ENCODE measurements at places on chromosomes 5 and 9.

DNA sequence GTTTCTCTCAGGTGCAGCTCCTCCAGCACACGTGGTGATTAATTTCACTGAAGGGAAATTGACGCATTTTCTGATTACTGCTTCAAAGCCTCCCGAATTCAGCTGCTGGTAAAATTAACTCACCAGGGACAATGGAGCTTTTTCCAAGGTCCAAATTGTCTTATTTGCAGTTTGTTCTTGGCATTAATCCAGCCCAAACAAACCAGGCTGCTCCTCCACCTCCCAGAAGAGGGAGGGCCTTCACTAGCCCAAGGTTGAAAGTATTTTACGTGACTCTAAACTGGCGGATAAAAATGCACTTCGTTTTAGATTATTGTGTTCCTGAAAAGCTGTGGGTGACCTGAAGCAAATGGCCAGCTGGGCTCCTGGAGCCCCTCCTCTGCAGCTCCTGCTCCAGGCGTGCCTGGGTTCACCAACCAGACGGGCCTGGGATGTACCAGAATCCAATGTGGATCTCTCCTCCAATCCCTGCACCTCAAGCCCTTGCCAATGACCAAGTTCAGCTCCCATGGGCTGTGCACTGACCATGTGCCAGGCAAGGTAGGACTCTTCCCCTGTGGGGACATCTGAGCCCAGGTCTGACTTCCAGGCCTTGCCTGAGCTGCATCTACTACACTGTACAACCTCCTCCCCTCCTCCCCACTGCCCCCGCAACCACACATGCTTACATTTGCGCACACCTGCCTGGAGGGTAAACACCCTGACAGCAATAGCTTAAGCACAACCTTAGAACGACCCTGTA lies 193.4 kb downstream of the CDK5RAP2 start:
- DNase-seq = peak; percentile 58

DNA sequence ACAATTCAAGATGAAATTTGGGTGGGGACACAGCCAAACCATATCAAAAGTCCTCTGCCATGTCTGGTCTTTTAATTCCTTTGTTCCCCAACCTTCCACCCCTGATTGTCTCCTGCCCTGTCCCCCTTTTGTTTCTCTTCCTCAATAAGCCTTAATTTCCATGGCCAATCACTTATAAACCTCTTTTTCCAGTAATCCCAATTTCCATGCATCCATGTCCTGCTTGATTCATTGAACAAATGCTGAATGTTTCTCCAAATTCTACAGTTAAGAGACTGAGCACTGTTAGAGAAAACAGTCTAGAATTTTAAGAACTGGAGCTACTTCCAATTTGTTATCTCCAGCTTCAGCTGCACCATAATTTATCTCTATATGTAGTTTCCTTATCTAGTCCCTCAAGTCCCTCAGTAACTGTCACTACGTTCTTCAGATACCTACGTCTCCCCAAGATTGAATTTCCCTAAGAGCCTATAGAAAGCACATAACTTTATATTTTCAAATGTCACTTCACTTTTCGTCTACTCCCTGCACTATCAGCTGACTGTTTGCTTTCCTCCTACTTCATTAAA lies 34.2 kb downstream of the TARS1 start:
- DNase-seq = no peak

DNA sequence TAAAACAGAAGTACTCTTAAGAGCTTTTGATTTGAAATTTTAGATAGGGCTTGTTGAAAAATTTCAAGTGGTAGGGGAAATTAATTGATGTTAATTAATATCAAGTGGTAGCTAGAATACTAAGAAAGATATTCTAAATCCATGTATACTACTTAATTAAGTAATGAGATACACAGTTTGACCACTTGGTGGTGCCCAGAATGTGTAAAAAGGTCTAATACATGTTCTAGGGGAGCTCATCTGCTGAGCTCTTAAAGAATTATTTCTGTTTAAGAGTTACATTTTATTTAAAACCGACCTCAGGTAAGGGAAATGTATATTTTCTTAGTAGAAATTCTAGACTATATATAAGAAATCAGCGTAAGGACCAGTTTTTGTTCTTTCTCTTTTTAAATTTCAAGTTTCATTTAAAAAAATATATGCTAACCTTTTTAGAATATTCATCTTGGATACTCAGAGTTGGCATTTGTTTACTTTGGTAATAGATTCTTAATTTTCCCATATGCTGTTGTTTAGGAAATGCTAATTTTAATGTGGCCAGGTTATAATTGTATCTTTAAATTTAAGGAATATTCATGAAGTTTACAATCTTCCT lies 61.5 kb downstream of the LNPEP start:
- peak; percentile 15 for DNase-seq

GRCh38 chr5:136191304-136192014 lies 1.5 kb downstream of the SMIM32 start:
- no peak for DNase-seq

DNA sequence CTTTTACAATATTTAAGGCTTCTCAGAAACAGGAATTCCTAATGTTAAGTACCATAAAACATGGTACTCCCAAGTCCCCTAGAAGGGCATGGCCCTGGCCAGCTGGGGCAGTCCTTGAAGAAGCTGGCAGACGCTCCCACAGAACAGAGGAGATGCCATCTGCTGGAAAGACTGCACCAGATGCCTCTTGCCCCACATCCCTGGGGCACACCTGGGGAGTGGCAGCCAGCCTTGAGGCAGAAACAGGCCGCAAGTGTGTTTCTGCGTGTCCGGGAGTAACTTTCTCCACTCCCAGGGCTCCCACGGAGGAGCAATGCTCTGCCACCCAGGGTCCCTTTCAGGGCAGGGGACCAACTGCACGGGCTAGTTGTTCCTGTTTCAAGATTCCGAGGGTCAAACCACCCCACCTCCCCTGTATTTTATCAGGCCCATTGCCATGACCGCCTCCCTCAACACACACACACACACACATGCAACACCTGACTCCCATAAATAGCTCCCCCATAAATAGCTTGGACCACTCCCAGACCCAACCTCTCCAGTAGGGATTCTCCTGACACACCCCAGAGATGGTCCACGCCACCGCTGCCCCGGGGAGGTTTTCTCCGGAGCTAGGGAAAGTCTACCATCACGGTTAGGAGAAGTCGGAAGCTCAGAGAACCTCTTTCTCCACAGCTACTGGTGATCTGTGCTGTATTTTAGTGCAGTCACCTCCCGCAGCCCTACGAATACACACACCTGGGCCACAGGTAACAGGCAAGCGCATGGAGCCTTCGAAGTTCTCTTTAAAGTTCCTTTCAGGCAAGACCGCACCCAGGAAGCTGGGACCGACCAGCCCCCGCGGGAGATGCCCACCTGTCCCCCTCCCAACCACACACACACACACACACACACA lies 1.5 kb downstream of the SPOCK1 start:
- peak; percentile 74 for DNase-seq

DNA sequence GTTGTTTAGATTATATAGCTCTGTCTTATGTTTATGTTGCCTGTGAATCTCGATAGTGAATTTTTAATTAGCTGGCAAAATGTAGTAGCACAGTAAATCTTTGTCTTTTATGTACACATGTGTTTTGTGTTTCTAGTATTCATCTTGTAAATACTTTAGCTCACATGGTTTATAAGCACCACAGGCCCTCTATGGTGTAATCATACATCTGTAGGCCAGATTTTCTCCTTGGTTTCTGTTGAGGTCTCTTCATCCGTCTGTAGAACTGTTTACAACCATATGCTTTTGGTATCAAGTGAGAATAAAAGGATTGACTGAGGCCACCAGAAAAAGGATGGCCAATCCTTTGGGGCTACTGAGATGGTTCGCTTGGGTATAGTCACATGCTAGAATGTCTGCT lies 45.0 kb downstream of the PRR16 start:
- DNase-seq = no peak

DNA sequence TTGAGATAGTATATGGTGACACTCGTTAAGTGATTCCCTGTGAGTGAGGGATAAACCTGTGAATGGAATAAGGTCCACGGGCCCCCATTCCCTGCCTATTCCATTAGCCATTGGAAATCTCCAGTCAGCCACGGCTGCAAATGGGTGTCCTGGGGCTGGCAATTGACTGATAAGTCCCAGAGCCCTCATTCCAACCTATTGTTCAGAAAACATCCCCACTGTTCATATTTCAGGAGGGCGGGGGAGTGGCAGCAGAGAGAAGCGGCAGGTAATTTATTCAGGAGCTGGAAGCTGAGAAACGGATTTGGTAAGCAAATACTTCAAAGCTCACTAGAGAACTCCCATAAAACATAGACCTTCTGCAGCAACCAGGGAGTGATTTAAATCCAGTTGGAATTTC lies 42.0 kb downstream of the TMEM174 start:
- no peak for DNase-seq

GRCh38 chr5:103519550-103519949 lies 43.0 kb downstream of the NUDT12 start:
- no peak for DNase-seq
